Uterus (tissue), 4 donors: ENCODE measurements at places on chromosomes 2 and 18.

DNA sequence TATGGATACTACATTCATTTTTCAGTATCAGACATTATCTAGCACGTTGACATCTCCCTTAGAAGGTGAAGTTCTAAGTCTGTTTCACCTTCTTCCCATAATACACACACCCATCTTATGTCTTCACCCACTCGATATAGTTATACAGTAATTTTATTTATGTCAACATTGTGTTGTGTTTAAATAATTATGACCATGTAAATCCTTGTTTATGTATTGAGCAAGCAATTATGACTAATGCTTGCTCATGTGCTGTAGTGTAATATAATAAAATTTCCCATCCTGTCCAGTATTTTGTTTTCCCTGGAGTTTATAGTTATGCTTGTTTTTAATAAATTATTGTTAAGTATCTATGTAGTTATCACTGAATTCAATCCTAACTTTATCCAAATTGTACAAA, 163.2 kb downstream of the MTX2 start:
- DNase-seq: no peak

DNA sequence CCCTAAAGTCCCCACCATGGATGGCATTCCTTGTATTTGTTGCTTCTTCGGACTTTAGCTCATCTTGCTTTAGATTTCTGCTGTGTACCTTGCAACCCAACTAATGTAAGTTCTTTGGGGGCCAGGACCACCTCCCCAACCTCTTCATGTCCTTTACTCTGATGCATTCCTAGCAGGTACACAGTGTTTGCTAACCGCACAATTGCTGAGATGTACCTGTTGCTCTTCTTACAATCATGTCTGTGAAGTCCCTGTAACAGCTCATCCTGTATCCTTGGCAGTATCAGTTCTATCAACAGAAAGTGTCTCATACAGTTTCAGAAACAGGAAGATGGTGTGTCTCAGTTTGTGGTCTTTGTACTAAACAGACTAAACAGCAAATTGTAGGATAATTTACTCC, 24.1 kb downstream of the ST8SIA3 start:
- no peak for DNase-seq

DNA sequence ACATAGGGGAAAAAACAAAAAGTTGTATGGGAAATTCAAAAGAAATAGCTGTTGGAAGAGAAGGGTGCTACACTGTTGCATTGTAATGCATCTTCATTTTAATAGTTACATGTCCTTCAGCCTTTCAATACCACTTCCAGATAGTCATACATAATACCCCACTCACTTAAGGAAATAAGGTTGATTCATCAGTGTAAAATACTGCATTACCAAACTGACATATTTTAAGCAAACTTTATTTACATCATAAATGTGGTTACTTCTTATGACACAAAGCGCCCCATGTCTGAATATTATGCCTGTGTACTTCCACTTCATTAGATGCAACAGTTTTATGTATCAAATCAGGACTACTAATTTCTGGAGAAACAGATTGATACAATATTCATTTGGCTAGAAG, 4.5 kb downstream of the RBMS1 start:
- no peak for DNase-seq

- DNase-seq: no peak
Measured at GRCh38 chr18:78447211-78447610, 532.4 kb upstream of the SALL3 start.

- DNase-seq: no peak
Measured at GRCh38 chr18:31072175-31072574, 29.6 kb upstream of the DSC3 start.

GRCh38 chr2:2015646-2016045, 271.3 kb upstream of the PXDN start:
- DNase-seq: no peak

DNA sequence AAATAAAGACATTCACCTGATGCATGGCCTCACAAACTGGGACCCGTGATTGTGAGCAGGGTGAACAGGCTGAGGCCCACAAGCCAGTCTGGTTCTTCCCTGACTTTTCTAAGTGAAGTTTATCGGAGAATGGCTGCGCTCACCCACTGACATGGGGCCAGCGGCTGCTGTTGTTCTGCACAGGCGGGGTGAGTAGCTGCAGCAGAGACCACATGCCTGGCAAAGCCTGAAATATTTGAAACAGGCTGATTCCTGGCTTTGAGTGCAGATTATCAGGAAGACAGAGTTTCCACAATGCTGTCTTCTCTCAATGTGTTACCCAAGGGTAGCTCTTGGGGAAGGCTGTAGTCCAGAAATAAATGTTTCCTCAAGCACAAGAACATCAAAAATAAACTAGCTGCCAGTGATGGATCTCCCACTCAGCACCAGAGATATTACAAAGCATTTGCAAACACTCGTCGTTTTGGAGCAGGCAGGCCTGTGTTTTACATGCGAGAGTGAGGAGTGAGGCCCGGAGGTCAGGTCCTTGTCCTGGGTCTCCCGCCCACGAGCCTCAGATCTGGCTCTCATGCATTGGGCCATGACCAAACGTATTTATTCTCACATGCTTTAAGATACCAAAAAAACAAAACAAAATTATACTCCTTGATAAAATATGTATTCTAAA, 647.1 kb downstream of the GALR1 start:
- no peak for DNase-seq

DNA sequence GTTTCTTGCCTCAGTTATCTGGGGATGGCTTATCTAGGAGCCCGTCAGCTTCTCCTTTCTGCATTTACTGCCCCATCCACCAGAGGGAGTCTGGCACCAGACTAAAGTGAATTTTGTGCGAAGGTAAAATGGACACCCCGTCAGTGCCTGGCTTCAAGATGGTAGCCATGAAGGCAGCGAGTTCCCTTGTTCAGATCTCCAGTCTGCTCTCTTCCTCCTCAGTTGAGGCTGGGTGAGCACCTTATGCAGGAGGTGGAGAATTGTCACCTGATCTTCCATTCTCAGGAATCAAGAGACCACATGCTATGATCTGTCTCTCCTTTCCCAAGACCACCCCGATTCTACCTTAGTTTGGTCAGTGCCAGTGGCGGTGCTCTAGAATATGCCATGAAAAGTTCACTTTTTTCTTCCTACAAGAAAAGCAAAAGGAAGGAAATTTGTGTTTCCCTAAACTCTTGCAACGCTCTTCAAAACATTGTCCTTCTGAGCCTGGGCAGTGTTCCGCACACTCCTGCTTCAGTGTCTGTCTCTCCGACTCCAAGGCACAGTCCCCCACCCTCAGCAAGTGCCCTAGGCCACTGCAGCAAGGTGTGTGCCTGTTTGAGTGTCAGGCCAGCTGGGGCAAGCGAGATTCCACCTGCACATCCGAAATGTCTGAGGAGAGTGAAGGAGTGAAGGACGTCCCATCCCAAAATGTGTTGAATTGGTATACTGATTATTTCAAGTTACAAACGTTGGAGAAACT, 168.6 kb downstream of the SS18 start:
- no peak for DNase-seq
